ENCODE measurements at places on chromosomes 2 and 18.
A peak's percentile ranks its signal among the peaks of the same experiment; 100 is the strongest.

DNA sequence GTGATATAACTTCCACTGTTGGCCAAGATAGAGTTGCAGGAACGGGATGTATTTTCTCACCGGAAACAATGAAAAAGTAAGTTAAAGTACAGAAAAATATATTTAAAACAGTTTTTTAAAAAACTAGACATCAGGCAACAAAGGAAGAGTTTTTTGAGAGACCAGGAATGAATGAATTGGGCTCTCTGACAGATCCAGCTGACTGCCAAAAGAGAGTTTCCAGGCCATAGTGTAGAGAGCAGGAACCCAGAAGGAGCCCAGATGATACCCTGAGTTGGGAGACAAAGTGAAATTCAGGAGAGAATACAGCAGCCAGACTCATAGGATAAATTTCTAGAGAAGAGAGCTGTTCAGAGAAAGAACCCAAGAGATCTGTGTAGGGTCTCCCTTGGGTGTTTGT lies 362.6 kb upstream of the SMIM21 start:
- no peak for DNase-seq

- DNase-seq = no peak
These were observed 101.9 kb downstream of the DNER start for GRCh38 chr2:229612384-229612971.

DNA sequence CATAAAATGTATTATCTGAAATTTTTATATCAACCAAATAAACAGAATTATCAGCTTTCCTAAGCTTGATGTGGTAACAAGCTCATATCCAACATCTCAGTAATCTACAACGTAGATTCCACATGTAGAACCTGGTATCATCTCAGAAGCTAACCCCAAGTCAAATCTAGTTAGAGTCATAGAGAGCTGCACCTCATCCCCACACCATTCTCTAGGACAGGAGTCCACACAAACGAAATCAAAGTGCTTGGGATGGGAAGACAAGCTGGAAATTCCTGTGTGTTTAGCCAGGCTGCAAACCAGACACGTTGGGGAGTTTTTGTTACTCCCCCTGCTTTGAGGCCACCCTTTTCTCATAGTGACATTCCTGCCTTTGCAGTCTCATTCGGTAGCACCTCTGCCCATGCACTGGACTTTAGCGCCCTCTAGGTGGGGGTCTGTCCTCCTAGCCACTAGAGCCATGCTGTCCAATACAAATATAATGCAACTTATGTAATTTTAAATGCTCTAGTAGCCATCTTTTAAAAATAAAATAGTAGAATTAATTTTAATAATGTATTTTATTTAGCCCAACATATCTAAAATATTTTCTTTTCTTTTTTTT lies 28.1 kb upstream of the SATB2 start:
- no peak for DNase-seq

GRCh38 chr2:15892151-15892880 lies 48.0 kb upstream of the MYCN start:
- DNase-seq = no peak

DNA sequence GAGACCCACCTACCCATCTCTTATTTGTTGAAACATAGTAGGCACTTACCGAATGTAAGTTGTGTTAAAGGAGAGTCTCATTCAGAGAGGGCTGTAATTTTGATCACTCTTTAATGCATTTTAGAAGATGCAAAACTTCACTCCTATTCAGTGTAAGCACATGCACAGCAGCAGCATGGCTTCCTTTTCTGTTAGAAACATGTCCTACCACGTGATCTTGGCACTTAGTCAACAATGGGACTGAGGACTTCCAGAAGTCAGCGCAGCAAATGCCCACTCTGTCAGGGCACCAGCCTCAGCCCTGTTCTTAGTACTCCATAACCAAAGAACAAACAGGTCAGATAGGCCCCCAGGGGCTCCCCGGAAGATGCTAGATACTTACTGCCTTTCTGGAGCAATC lies 456.5 kb downstream of the METTL4 start:
- no peak for DNase-seq

GRCh38 chr2:216763396-216763795 lies 68.0 kb upstream of the IGFBP5 start:
- no peak for DNase-seq

GRCh38 chr2:217905395-217905794 lies 97.4 kb downstream of the TNS1 start:
- DNase-seq = peak; percentile 70

- no peak for DNase-seq
These were observed 7.4 kb upstream of the NPAS2 start for GRCh38 chr2:100812573-100812972.

DNA sequence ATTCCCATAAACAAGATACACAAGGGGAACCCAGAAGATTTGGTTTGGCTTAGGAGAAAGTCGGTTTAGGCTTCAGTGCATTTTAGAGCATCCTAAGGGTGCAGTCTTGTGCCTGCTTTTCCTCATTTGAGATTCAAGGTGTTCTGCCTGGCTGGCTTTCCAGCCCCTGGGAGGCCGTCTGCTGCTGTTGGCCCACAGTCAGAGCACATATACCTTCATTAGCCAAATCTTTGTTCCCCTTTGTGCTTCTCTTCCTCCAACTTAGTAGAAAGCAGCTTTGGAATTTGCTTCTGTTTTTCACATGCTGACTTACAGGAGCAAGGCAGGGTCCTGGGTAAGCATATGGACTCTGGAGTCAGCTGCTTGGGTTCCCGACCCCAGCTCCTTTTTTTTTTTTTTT lies 477.1 kb upstream of the TCF4 start:
- DNase-seq = no peak

DNA sequence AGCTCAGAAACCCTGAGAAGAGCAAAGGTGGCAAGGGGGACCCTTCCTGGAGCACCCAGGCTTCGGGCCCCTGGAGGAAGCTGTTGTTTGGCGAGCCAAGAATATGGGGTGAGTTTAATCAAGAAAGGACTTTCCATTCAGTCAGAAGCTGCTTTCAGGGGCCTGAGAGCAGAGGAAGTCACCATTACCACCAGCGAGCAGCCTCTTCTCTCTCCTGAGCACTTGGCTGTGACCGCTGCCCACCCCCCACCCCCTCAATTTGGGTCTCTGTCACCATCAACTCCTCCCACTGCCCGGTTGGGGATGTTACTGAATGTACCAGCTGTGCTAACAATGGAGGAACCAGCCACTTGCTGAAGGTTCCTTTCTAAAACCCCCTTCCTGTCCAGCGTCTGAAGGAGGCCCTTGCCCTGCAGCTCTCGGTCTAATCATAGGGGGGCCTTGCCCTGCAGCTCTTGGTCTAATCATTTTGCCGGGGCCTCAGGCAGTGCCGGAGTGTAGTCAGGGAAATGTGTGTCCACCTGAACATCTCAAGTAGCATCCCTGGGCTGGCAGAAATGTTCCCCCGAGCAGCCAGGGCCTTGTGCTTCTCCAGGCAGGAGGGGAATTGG lies 943 bp downstream of the INPP5D start:
- no peak for DNase-seq

DNA sequence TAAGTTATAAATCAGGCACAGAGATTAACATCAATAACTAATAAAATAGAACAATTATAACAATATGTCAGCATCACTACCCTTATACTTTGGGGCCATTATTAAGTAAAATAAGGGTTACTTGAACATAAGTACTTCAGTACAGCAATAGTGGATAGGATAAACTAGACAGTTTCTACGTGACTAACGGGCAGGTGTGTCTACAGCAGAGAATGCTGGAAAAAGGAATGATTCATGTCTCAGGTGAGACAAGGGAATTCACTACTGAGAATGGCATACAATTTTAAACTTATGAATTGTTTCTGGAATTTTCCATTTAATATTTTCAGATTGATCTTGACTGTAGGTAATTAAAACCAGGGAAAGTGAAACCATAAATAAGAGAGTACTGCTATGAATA lies 5.5 kb downstream of the WDR75 start:
- DNase-seq = no peak
